ENCODE measurements at places on chromosomes 12 and 14. TPM values are rescaled to one million over a fixed set of nuclear protein-coding genes. Genes with fewer than 3 reads are reported as not detected.

The OTOGL gene
- 0.16 TPM for total RNA-seq

The ALX1 gene
- 0.16 TPM for total RNA-seq

The SLC6A15 gene
- 45.9 TPM for total RNA-seq

The EGLN3 gene
- total RNA-seq = 1.1 TPM

The ANAPC7 gene
- total RNA-seq = 35.8 TPM

The C1R gene
- 1.0 TPM for total RNA-seq

The A2ML1 gene
- total RNA-seq = not detected

The LRCOL1 gene
- 2.5 TPM for total RNA-seq

All from bladder microvascular endothelial cell (primary cell).